ENCODE measurements at places on chromosomes 1 and 21.

GRCh38 chr1:175863299-175864050, 120.1 kb upstream of the TNR start:
- no peak for DNase-seq

GRCh38 chr1:17441265-17441992, 2.0 kb upstream of the RCC2 start:
- DNase-seq: no peak

- DNase-seq: no peak
These were observed 34.1 kb upstream of the H6PD start for GRCh38 chr1:9200441-9200840.

DNA sequence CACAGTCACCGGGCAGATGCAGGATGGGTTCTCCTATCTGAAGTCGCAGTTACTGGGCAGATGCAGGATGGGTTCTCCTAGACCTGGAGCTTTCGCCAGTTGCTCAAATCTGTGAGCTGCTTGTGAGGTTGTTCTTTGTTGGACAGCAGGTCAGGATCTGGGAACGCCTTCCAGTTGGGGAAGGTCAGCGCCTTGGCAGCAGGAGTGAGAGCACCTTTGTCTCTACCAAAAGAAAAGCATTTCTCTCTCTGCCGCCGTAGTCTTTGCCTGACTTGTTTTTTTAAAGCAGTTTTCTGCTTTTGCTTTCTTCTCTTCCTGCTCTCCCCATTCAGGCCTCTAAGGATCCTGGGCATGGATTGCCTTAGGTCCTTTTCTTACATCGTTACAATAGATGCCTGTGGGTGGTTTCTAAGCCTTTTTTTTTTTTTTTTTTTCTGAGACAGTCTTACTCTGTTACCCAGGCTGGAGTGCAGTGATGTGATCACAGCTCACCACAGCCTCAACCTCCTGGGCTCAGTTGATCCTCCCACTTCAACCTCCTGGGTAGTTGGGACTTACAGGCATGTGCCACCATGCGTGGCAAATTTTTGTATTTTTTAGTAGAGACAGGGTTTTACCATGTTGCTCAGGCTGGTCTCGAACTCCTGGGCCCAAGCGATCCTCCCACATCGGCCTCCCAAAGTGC, 15.7 kb downstream of the PEX14 start:
- no peak for DNase-seq

DNA sequence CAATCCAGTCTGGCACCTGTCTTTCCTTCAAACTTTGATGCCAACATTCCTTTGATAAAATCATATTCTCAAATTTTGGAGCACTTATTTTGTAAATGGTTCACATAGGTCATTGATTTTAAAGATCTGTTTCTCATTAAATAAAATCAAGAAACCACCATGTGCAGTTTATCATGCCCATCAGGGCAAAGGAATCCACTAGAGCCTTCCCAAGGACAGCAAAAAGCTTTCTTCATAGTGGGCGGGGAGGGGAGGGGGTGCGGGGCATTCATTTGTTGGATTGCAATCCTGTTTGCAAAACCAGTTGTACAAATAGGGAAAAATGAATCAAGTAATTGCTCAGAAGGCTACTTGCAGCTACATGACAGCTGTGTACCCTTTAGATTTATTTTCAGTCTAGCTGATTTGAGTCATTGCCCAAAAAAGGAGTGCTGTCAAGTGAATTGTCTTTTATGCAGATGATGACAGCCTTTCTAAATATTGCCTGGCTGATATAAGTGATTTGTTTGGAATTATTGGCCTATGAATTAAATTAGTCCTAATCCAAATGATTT, 23.0 kb downstream of the LRRC8B start:
- DNase-seq: no peak

GRCh38 chr1:177035586-177035985, 128.9 kb downstream of the ASTN1 start:
- no peak for DNase-seq

DNA sequence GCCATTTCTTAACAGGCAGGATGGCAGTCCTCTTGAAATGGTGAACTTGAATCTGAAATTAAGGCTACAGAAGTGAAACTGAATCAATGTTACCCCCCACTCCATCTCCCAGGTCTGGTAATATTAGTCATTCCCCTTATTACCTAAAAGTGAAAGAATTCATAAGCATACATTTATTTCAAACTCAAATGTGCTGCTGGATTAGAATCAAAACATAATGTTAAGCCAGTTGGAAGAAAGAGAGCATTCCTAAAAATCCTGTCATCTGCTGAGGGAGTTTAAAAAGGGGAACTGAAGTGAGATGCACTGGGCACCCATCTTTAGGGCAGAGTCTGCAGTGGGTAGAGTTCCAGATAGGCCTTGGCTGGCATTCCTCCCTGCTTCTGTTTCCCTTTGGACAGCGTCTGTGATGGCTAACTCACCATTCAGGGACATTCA, 17.4 kb downstream of the KIAA0319L start:
- DNase-seq: no peak

GRCh38 chr1:223225061-223225460, 82.0 kb upstream of the TLR5 start:
- DNase-seq: no peak

DNA sequence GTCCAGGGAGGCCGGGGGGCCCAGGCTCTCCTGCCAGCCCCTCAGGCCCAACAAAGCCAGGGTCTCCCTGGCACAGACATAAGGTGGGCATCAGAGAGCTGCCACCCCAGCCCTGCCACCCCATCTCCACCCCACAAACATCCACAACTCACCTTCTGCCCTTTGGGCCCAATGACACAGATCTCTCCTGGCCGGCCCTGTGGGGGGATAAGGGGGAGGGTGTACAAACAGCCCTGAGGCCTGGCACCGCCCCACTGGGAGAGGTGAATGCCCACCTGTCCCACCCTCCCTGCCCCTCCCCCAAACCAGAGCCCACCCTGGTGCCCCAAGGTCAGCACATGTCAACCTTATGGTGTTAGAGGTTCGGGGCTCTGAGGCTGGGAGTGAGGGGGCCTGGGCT, 12.4 kb downstream of the COL16A1 start:
- DNase-seq: no peak

GRCh38 chr1:10353693-10354092, 45.2 kb upstream of the PGD start:
- DNase-seq: no peak

GRCh38 chr1:244207935-244208244, 156.8 kb downstream of the ZBTB18 start:
- no peak for DNase-seq
